ENCODE measurements at places on chromosomes 6 and 20.
A peak's percentile ranks its signal among the peaks of the same experiment; 100 is the strongest.

GRCh38 chr6:126048635-126049034, 62.3 kb downstream of the TRMT11 start:
- no peak for DNase-seq

DNA sequence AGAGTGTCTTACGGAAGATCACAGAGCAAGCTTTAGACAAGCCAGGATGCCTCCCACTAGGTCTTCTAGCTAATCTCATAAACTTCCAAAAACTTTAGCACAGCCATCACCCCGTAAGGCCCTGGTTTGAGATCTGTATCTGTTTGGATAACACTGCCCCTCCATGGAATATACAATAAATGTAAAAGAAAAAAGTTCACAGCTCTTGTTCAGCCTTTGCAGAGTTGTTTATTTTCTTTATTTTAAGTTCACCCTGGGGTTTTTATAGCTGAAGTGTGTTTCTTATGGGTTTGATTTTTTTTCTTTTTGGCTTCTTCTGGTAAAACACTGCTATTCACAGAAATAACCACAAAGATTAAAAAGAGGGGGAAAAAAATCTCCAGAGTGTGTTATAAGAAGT, 125.6 kb downstream of the EYA2 start:
- DNase-seq = no peak

DNA sequence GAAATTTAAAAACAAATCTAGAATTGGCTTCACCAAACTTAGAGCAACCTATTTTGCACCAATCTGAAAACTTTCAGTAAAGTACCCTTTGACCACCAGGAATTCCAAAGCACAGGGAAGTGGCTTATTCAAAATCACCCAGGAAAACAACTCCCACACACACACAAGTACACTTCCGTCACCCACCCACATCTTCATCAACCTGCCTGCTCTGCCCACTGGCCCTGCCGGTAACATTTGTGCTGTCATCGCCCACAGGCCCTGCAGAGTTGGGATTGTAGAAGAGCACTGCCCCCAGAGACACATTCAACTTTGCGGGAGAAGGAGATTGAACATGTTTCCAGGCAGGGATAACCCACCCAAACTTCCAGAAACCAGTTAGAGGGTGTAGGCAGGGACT, 19.3 kb upstream of the SCML4 start:
- DNase-seq = no peak

GRCh38 chr6:106510090-106510970, 119.0 kb downstream of the RTN4IP1 start:
- DNase-seq = peak; percentile 66

DNA sequence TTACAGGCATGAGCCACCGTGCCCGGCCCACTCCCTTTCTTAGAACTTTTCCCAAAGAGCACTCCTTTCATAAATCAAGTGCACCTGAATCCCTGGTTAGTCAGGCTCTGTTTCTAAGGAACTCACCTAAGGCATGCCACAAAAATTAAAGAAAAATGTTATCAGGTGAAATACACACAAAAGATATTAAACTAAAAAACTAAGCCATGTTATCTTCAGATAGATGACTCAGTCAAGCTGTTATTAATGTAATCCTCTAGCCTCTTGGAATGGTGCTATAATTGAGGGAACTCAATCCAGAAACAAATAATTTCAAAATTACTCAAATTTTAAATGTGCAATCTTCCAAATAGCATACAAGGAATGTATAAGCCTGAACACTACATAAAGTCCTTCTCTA, 83.0 kb downstream of the TENT5A start:
- no peak for DNase-seq
